ENCODE measurements at places on chromosomes 7 and 10.

DNA sequence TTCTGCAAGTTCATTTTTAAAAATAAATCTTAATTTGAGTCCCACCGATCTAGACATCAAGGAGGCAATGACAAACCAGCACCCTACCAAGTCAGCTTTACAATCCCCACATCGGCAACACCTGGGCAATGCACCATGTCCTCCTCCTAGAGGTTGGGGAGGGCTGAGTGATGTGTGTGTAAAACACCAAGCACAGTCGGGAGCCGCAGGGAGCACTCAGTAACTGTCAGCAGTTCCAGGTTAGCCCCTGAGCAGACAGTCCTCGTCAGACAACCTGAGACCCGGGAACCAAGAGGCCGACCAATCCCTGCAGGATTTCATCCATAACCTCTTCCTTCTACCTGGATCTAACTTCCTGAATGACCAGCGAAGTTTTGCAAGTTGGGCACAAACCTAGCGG lies 15.9 kb upstream of the C10orf120 start:
- no peak for DNase-seq

- DNase-seq = no peak
Observed at GRCh38 chr7:138120140-138120827, 44.0 kb downstream of the AKR1D1 start.

- DNase-seq = no peak
Observed at GRCh38 chr10:131426534-131426898, 115.0 kb upstream of the TCERG1L start.

DNA sequence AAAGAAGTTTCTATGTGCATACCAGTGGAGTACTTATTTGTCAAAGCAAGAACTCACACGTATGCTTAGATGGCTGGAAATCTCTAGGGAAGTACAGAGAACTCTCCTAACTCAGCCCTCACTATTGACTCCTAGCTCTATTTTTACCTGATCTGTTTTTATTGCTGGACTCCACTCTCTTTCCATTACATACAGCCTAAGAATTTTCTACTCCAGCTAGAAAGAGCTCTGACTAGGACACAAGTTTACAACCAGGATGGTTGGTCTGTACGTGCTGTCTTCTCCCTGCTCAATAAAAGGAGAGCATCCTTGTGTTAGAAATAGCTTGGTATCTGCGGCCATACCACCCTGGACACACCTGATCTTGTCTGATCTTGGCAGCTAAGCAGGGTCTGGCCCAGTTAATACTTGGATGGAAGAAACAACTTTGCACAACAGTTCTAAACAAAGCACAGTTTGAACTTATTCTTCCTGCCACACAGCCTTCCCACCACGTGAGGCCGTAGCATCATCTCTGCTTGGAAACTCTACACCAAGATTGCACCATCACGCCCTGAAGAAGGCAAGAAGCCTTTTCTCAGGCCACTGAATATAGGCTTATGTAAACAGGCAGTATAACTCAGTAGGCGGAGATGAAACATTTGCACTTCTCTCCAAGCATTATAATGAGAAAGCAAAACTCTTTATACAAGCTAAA lies 50.7 kb downstream of the KCNMA1 start:
- DNase-seq = no peak

DNA sequence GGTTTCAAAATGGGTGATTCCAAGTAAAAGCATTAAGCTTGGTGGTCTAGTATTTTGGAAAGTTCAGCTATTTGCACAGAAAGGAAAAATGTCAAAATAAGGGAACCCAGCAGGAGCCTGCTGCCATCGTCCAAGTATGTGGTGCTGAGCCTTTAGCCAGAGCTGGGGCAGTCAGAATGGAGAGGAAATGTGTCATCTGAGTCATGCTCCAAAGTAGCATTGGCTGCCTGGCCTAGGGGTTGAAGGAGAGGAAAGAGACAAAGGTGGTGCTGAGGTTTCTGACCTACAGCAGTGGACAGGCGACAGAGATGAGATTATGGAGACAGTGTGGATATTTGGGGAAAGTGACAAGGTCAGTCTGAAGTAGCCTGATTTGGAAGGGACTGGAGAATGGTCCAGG lies 103.9 kb downstream of the PLCE1 start:
- DNase-seq = no peak

- DNase-seq = no peak
Observed at GRCh38 chr7:141410353-141411000, 140.7 kb upstream of the AGK start.

DNA sequence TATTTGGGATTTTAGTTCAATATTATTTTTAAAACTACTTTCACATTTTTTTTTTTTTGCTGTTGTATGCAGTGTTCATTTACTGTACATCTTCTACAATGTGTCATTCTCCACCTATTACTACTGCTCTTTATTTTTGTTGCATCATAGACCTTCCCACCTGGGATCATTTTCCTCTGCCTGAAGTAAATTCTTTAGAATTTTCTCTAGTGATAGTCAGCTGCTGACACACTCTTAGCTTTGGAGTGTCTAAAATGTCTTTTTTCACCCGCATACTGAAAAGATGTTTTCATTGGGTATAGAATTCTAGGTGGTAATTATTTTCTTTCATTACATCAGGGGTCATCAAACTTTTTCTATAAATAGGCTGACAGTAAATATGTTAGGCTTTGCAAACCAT lies 30.5 kb downstream of the CFAP43 start:
- no peak for DNase-seq
